Stimulated activated CD4-positive, alpha-beta T cell treated with anti-CD3 and anti-CD28 coated beads, Interleukin-1b, Interleukin-23, amount 100 ng/mL, for 4 hours (primary cell): ENCODE measurements at places on chromosomes 12 and 14.
A peak's percentile ranks its signal among the peaks of the same experiment; 100 is the strongest.

DNA sequence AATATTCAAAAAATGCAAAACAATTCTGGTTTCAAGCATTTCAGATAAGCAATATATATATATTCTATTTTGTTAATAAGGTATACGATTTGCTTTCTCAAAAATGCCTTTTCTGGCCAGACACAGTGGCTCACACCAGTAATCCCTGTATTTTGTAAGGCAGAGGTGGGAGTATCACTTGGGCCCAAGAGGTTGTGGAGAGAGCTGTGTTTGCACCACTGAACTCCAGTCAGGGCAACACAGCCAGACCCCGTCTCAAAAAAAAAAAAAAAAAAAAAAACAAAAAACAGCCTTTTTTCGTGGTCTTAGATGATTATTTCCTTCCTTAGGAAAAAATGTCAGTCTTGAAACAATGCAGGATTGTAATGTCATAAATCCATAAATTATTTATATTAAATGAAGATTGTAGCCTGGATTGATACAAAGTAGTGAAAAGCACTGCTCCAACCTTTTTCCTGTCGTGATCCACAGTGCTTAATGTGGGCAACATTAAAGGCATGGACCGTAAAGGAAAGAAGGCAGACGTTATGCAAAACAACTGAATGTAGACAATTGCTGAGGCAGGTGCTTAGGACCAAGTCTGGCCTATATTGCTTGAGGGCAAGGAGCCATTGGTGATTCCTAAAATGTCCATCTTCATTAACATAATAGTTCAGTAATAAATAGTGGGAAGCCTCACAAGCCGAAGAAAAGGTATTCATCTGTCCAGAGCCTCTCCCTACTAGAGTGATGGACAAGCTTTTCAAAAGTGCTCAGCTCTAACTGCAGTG, 36.8 kb downstream of the RAD52 start:
- DNase-seq = no peak

GRCh38 chr12:44873898-44874297, 2.2 kb downstream of the NELL2 start:
- DNase-seq = no peak

GRCh38 chr14:104892531-104893434, 27.7 kb downstream of the CEP170B start:
- DNase-seq = no peak

DNA sequence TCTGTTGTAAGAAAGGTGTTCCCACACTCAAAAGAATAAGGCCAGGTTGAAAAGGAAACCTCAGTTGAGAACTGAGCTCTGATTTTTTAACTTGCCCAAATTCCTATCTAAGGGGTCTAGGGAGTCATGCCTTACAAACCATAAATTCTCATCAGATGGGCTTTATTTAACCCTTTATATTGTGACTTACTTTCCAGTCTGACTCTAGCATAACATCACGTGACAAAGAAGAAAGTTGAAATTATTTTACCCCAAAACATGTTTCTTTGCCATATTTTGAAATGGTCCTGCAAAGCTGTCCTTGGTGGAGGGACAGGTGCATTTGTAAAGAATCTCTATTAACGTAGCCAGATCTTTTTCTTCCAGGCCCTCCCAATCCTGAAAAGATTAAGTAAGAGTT, 411.7 kb downstream of the GALC start:
- no peak for DNase-seq

DNA sequence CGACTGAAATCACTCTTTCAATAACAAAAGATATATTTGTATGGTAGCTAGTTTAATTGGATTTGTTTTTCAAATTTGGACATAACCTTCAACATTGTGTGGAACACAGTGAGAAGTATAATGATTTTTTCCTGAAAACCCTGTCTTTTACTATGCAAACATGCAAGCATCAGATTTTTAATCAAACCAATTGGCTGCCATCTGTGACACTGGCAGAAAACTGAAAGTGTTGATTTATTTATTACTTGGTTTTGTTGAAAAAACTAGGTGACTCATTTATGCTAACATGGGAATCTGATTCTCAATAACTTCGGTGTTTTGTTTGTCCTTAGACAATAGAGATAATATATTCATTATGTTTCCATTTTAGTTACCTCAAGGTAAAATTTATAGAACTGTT, 82.0 kb downstream of the NTS start:
- DNase-seq = no peak

- no peak for DNase-seq
These were observed 23.4 kb downstream of the DUSP16 start for GRCh38 chr12:12539028-12539810.

- no peak for DNase-seq
These were observed 16.5 kb downstream of the NINJ2 start for GRCh38 chr12:646442-647384.

DNA sequence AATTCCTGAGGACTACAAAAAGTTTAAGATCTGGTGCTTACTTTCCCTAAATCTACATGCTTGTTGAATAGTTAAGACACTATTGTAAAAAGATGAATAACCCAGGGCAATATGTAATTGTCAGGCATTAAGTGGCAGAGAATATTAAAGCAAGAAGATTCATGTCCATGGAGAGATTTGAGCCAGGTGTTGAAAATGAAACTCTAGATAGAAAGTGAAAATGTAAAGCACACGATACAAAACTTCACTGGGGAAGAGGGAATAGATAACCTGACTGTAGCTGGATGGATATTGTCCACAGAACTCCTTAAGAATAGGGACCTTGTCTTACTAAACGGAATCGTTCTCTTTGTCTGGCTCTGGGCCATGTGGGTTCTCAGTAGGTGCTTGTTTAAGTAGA, 5.0 kb downstream of the CAND1 start:
- DNase-seq = no peak

- no peak for DNase-seq
These were observed 117.7 kb downstream of the ETV6 start for GRCh38 chr12:11767029-11767724.

GRCh38 chr12:1131811-1132224, 140.8 kb downstream of the ERC1 start:
- no peak for DNase-seq

GRCh38 chr12:3827301-3828000, 45.7 kb downstream of the PARP11 start:
- no peak for DNase-seq

- no peak for DNase-seq
These were observed 10.7 kb upstream of the HSP90AA1 start for GRCh38 chr14:102097441-102098135.

GRCh38 chr14:76767681-76768656, 6.7 kb downstream of the VASH1 start:
- DNase-seq = peak; percentile 36

DNA sequence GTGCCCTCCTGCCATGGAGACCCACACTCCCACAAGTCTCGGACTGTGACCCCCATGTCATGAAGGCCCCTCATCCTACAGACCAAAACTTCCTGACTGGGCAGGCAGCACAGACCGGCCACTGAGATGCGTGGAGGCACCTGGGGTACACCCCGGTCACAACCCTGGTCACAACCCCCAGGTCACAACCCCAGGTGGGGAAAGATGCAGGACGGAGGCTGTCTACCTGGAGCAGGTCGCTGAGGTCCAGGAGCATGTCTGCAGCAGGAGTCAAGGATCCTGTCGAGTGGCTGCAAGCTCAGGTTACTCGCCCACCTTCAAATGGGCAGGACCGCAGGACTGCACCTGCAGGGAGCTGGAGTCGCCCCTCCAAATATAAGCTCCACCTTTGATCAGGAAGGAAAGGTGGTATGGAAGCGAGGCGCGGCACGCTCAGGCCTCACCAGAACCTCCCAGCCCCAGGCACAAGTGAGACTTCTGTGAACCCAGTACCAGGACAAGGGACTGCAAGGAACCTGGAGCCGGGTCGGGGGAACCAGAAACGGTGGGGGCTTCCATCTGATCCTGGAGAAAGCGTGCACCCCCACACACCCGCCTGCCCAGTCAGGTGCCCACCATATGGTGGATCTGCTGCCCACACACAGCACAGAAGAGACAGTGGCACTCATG, 8.1 kb downstream of the BTBD6 start:
- DNase-seq = no peak

DNA sequence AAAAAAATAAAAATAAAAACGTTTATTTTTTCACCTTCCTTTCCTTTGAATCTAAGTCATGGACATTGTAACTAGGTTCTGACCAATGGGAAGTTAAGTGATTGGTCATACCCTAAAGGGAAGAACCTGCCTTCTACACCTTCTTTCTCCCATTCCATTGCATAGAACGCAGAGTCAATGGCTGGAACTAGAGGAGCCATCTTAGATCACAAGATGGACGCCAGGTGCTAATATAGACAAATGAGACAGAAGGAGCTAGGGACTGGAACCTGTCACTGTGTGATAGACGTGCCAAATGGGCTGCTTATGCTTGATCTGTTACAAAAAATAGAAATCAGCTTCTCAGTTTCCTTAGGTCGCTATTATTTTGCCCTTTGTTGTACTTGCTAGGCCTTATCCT, 606.6 kb downstream of the MED13L start:
- no peak for DNase-seq

- no peak for DNase-seq
These were observed 43.4 kb upstream of the NR2C1 start for GRCh38 chr12:95116773-95117172.

DNA sequence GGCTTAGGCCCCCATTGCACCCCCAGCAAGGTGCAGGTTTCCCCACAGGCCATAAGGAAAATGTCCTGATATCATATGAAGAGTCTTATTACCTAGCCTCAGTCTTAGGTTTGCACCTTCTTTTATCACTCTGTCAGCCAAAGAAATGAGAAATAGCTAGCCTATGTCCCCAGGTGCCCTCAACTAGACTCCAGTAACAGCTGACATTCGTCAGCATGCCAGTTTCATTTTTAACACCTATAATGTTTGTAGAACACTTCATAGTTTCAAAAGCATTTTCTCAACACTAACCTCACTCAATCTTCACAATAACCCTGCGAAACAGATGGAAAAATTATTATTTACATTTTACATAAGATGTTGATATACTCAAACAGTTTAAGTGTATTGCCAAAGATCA, 24.0 kb upstream of the OR10P1 start:
- DNase-seq = no peak

DNA sequence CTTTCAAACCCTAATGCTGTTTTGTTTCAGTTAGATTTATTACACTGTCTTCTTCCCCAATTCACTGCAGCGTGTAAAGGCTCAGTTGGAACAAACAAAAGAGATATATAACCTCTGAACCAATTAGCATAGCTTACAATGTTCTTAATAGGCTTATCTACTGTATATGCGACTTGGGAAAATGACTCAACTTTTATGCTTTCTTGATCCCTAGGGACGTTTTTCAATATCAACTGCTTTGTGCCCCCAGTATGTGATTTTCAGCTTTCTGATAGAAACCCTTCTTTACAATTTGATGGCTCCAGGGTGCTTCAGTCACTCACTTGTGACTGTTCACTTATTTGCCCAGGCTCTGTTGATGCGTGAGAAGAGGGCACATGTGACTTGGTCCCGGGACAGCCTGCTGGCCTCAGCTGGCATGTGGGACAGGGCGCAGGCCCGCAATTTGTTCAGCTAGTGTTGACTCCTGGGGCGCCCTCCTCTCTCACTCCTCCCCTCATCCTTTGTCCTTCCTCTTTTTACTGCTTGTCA, 107.1 kb downstream of the TMTC2 start:
- DNase-seq = no peak

GRCh38 chr12:10457760-10458159, 4.6 kb upstream of the KLRC1 start:
- DNase-seq = no peak

DNA sequence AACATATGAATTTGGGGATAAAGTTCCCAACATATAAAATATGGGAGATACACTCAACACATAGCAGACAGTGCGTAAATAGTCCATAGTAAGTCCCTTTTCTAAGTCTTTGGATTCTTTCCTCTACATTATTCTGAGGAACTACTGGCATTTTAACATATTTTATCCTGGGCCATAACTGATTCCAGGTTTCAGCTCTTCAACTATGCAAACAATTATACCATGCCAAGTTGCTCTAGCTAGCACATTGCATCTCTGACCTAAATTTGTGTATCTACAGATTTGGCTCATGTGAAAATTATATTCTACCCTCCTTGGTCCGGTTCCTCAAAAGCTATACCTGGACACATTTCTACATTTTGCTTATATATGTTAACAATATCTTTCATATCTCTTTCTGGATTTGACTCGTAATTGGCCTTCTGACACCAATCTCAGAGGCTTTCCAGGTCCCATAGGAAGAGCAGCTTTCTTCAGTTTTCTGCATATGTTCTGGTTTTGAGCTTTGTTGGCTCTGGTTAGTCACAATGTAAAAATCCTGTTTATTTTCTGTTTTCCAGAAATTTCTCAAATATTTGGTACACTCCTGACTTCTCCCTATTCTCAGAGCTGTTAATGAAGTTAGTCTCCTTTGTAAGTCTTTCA, 305.4 kb downstream of the BMP4 start:
- no peak for DNase-seq

- no peak for DNase-seq
These were observed 12.3 kb upstream of the CLECL1 start for GRCh38 chr12:9745199-9745598.

- DNase-seq = no peak
These were observed 32.6 kb upstream of the PZP start for GRCh38 chr12:9240776-9241175.

- no peak for DNase-seq
These were observed 724 bp downstream of the GTSF1 start for GRCh38 chr12:54472494-54473262.
